Stimulated activated CD8-positive, alpha-beta memory T cell treated with anti-CD3 and anti-CD28 coated beads, Interleukin-7, amount 100 ng/mL, for 48 hours (primary cell): ENCODE measurements at places on chromosomes 4 and X.

DNA sequence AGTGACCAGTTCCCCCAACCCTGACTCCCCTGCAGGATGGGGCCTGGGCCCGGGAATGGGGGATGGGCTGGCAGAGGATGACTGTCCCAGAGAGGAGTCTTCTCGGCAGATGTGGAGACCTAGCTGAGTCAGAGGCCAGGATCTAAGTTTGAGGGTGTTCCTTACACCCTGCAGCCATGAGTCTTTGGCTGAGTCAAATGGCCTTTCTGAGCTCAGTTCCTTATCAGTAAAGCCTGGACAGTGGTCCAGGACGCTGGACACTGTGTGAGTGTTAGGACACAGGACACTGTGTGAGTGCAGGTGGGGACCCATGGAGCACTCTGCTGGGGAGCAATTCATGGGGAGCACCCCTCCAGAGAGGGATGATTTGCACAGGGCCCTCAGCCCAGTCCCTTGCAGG, 5.0 kb downstream of the IL9R start:
- no peak for DNase-seq

DNA sequence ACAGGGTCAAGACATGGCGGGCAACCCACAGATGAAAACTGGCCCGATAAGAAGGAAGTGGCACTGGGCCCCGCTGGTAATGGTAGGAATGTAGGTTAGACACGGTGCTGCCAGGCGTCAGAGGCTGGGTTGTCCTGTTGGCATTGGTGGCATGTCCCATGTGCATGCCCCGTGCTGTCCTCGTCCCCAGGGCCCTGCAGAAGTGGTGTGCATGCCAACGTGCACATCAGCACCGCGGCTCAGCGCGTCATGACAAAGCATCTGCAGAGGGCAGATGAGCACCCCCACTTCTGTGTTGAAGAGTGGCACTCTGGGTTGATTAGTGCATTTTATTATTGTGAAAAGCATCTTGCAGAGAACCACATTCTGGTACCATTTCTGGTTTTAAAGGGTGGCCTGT, 35.6 kb downstream of the NELFA start:
- DNase-seq, result no peak

GRCh38 chr4:33262824-33263223, 2542.7 kb downstream of the PCDH7 start:
- no peak for DNase-seq

DNA sequence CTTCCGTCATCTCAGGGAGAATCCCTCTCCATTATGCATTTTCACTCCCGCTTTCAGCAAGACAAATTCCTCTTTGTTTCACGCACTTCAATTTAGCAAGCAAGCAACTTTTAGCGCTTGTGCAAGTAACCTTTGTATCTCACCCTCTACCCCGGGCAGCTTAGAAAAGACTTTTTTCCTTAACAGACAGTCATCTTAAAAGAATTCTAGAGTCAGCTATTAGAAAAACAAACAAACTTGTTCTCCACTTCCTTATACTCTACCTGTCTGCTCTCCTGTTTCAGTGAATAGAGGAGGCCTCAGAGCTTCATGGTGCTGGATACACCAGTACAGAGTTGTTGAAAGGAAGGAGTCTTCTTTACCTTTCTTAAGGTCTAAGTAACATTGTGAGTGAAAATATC, 12.1 kb downstream of the TIGD2 start:
- DNase-seq, result no peak

DNA sequence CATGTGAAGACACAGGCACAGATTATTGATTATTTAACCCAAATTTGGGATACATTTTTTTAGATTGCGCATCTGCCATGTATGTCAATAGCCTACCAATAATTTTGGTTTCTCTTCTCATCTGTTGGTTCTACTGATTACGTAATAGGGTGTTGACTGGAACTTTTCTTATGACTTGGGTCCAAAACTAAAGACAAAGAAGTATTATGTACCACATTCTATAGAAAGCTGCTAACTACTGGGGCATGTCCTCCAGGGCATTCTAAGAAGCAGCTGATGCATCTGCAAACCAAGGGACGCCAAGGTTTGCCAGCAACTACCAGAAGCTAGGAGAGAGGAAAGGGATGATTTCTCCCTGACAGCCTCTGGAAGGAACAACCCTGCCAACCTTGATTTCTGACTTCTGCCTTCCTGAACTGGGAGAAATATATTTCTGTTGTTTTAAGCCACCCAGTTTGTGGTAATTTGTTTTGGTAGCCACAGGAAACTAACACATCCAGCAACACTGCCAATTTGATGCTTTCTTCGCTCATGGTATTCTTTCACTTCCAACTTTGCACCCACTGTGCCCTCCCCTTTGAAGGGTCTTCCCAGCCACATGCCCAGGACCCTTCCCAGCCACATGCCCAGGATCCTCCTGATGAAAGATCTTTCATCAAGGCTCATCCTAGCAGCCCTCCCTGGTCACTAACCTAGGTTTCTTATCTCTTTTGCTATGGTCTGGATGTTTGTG, 15.9 kb upstream of the TLR1 start:
- DNase-seq, result no peak

GRCh38 chr4:123997776-123998449, 601.3 kb downstream of the SPRY1 start:
- no peak for DNase-seq

DNA sequence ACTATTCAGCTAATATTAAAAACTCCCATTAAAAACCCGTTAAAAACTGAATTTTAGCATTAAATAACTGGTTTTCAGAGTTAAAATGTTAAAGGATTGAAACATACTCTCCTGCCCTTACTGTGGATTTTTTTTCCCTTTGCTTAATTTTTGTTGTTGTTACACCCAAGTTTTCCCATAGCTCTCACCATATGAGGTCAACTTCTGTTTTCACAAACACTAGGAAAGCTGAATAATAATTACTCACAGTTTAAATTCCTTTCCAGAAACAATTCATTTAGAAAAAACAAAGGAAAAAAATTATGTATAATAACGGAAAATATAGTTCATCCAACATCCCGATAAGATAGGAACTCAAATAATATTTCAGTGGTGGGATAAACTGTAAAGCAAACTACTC, 129.0 kb downstream of the PPP3CA start:
- no peak for DNase-seq

- DNase-seq, result no peak
Measured at GRCh38 chrX:15877380-15877779, 22.8 kb upstream of the AP1S2 start.

DNA sequence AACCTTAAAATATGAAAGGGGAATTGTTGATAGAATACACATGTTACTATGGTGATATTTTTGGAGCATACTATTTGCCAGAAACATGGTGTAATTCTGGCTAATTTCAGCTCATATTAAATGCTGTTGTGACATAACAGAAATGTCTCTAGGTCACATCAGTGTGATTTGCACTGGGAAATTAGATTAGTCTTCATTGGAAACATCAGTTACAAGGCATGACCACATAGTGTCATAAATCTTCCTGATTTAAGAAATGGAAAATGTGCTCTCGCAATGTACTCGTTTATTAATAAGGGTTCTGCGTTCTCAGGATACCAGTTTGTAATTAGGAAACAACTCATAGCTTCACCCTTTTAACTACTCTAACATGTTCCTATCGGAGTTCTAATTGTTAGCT, 72.9 kb upstream of the GYPA start:
- no peak for DNase-seq

DNA sequence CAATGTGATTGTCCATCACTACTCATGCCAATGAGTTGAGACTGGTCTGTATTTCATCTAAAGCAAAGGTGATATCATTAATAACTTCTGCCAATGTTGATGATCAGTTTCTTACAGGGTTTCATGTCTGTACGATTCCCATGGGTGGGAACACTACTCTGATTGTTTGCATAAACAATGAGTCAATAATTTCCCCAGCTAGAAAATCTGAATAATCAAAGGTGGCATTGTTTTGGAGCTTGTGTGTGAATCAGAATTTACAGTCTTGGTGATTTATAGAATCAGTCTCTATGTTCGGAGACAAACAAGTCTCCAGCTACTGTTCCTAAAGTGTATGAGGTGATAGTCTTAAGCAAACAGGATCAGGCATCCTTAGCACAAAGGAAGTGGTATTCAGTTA, 35.5 kb upstream of the PARM1 start:
- no peak for DNase-seq

- no peak for DNase-seq
Measured at GRCh38 chr4:78937837-78938236, 1.4 kb downstream of the PAQR3 start.

- DNase-seq, result no peak
Measured at GRCh38 chrX:131217989-131218388, 71.1 kb downstream of the IGSF1 start.

GRCh38 chr4:101649790-101650515, 140.6 kb upstream of the BANK1 start:
- no peak for DNase-seq
